ENCODE measurements at places on chromosomes 5 and 9.

GRCh38 chr5:146076455-146076854 lies 28.9 kb downstream of the PLAC8L1 start:
- DNase-seq = no peak

DNA sequence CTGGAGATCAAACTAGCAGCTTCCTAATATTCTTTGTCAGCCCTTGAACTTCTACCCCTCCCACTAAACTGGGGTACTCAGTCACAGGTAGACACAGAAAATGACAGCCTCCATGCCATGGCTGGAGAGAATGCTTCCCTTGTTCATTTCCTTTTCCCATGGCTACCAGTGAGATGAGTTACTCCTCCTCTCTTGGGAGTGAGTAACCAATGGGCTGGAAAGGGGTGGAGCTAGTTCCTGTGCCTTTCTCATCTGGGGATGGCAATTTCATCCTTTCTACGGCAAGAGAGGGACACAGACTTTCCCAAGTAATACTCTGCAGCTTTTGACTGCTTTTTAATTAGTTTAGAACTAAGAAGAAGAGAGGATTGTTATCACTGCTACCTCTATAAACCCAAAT lies 1045.6 kb upstream of the WWC1 start:
- DNase-seq = no peak

DNA sequence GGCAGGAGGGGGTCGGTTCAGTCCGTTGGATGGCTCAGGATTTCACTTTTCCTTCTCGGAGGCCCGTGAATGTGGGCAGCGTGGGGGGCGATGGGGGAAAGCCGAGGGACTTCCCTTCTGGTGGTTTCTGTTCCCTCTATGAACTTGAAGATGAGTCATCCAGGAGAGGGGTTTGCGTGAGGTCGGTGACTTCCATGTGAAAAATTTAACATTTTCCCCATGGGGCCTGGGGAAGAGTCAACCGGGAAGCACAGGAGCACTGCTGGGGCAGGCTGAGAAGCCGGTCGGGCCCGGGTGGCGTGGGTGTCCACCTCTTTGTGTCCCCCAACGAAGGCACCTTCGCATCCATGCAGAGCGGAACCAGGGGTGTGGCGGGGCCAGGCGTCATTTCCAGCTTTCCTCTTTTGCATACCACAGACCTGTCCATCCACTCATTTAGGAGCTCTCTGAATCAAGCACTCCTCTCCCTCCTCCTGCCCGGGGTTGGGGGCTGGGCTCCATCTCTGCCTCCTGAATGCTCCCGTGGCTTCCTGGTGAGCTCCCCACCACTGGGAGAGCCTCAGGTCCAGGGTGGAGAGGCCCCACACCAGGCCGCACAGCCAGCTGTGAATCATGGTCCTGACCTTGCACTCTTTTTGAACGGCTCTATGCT lies 68.4 kb downstream of the ANKRD33B start:
- no peak for DNase-seq

GRCh38 chr5:154728939-154729588 lies 26.1 kb upstream of the LARP1 start:
- DNase-seq = peak; percentile 10

DNA sequence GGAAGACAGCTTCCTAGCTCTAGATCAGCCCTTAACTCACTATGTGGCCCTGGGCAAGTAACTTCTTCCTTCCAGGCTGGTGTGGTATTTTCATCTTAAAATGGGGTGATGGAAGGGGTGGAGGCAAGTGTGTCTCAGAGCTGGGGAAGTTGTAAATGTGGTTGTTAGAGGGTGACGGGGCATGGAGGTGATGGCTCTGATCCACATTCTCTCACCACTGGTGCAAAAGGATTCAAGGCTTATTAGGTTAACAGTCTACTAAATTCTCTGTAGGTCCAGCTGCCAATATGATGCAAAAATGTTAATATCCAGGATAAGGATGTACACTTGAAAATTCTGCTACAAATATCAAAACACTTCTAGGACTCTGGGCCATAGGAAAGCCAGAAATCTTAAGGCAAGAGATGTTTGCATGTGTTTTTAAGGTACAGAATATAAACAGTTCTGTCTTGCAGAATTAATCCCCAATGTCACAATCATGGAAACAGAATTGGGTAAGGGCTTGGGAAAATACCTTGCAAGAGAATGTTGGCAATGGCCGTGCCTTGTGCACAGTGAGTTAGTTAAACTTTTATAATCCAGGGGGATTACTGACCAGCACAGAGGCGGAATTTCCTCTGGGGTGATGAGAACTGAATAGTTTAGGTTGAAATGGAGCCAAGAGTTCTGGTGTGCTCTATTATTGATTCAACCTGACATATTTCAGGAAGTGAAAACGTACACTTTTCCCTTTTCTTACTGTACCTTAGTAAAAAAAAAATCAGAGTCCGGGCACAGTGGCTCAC lies 19.8 kb downstream of the TNFSF15 start:
- DNase-seq = no peak

GRCh38 chr5:54753034-54753433 lies 232.4 kb downstream of the ESM1 start:
- DNase-seq = no peak
